ENCODE measurements at places on chromosomes 2 and 18.
A peak's percentile ranks its signal among the peaks of the same experiment; 100 is the strongest.

DNA sequence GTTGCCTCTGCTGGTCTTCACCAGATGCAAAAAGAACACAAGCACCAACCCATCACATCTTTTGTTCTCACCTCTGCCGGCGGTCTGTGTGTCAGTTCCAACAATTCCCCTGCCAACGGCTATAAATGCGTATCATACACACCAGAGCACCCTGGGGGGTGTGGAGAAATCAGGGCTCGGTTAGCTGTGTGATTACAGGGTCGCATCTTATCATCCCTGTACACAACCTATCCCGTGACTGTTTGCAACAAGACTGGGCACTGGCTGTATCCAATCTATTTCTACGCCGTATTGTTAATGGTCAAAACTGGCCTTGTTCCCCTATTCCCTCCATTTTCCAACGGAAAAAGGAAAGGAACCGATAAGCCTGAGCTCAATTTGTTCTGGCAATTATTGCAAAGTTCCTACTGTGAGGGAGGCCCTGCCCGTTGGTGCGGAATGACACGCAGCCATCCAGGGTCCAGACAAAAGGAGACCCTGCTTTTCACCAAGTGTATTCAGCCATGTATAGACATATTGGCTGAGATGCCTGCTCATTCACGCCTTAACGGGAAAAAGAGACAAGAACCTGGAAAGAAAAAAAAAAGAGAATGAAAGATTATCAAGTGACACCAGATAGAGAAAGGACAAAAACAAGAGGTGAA, 136.9 kb downstream of the CDH20 start:
- no peak for DNase-seq

- no peak for DNase-seq
Measured at GRCh38 chr2:98669675-98670074, 61.3 kb downstream of the MGAT4A start.

- no peak for DNase-seq
Measured at GRCh38 chr2:123870206-123870880, 154.7 kb upstream of the CNTNAP5 start.

- no peak for DNase-seq
Measured at GRCh38 chr18:9552191-9552590, 62.2 kb downstream of the PPP4R1 start.

GRCh38 chr2:908568-908967, 42.1 kb upstream of the SNTG2 start:
- DNase-seq, result no peak

GRCh38 chr2:197079414-197079813, 152.9 kb upstream of the PGAP1 start:
- no peak for DNase-seq

DNA sequence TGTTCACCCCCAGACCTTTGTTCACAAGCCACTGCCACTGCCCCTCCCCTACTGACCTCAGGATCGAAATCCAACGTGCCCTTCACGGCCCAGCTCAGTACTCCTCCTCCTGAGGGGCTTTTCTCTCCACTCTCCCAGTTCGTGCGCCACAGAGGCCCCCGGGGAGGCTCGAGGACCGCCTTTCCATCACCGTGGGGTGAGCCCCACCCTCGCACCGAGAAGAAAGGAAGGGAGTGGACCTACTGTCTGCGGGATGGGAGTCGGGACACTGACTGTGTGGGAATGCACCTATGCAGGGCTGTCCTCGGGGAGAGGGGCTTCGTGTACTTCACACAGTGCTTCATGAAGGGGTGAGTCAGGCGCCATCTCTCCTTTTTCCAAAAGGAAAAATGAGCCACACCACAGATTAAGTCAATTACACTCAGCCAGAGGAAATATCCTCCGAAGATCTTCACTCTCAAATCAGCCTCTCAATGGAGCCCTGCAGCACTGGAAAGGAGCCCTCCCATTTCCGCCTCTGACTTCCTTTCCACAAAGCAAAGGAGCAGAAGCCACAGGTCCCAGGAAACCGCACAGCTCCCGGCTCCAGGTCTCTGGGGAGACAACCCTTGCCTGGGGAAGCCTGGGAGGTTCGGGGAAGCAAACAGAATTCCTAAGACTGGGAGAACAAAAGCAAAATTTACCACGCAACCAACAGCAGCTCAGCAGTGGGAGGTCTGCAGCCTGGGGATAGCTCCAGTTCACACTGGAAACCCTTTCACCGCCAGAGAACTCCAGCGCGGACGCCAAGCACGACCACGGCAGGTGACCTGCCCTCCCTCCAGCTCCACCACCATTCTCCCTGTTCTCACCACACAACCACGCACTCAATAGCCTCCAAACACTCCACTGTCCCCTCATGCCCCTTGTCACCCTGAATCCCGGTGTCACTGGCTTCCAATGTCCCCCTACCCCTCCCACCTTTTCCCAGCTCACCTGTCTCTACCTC, 21.6 kb downstream of the ADCY3 start:
- DNase-seq, result no peak

GRCh38 chr18:27595113-27595838, 410.2 kb upstream of the CHST9 start:
- DNase-seq, result no peak

- no peak for DNase-seq
Measured at GRCh38 chr2:209592106-209592505, 168.3 kb downstream of the MAP2 start.

DNA sequence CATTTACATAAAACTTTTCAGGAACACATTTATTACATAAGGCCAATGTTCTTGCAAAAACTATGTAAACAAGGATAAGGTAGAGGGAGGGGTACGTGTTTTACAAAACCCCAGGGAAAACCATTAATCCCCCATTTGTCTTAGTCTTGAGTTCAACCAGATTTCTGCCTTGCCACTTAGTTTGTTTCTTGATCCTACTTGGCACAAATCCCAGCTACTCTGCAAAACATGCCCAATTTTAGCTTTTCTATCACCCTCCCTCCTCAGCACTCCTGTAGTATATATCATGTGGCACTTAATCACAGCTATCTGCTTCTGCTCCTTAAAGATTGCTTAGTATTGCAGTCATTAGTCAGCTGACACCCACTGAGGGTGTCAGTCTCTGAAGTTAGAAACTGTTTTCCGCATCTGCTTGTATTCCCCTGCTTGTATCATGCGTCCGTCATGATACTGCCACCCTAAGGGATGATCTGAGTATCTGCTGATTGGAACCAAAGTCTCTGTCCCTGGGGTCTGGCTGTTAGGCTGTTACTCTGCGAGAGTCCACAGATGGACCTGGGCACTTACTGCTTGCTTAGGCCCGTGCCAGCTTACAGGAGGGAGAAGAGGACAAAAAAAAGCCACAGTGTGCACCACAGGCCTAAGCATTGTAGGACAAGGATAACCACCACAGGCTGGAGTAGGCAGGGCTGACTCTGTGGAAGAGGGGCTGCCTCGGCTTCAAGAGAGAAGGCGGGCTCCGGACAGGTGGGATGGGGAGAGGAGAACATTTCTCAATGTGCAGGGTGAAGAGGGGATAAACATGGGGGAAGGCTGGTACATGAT, 82.2 kb downstream of the EPAS1 start:
- DNase-seq, result no peak

GRCh38 chr18:41695441-41695840, 259.6 kb upstream of the PIK3C3 start:
- DNase-seq, result no peak

GRCh38 chr2:117068371-117068770, 746.1 kb upstream of the DDX18 start:
- DNase-seq, result no peak

DNA sequence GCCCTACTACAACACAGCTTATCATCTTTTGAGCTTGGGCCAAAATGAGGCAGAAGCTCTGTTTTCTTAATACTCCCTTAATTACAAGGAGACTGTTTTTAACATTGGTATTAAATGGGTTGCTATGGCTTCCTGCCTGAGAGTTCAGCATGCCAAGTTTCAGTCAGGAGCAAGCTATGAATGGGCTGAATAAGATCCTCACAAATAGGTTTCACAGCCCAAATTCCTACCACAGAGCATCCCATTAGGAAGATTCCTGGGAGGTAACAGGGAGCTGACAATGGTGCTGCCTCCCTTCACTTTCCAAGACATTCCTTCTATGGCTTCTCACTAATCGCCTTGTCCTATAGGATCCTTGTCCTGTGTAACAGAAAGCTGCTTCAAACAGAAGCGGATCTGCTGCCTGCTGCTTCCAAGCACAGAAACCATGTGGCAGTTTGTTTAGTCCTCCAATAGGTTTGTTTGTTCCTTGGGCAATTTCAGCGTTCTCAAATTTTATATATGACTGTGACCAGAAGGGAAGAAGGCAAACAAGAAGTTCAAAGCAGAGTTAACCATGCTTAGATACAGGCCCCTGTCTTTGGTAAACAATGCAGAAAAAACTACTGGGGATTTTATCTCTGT, 70.9 kb downstream of the NCKAP5 start:
- DNase-seq, result no peak

DNA sequence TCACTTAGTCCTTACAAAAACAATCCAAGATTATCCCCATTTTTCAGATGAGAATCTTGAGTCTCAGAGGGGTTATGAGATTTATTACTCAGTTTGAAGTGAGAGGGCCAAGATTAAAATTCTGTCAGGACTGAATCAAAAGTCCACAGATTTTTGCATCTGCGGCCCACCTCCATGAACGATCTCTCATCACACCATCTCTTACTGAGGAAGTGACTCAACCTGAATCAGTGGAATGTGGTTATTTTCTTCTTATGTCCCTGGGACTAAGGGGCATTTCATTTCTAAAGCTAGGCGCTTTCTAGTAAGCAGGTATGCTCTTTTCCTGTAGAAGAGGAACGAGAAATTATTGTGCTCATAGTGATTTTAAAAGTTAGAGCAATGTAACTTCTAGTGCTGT, 360.3 kb upstream of the SPHKAP start:
- no peak for DNase-seq

DNA sequence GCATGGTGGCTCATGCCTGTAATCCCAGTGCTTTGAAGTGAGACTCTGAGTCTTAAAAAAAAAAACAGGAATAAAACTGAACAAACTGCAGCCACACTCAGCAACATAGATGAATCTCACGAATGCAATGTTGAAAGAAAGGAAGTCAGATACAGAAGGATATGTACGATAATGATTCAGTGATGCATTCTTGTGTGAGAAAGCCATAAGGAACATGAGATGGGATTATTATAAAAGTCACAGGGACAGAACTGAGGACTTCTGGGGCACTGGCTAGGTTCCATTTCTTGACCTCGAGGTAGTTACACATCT, 56.9 kb upstream of the SMAD2 start:
- peak; percentile 61 for DNase-seq

DNA sequence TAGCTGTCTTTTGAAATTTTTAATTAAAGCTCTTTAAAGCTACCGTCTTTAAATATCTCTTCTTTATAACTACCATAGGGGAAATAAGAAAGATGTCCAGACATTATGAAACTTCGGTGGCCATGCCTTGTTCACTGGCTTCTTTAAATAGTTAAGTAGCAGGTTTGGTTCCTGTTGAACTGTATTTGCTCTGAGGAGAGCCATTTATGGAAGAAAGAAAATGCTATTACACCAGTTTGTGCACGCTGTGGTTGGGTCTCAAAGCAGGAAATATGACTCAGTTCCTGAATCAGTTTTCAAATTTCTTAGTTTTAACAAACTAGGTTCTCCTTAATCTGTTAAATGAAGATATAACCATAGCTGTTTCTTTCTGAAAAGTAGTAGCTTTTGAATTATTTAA, 12.2 kb downstream of the ARPC2 start:
- DNase-seq, result peak; percentile 93

GRCh38 chr2:1339388-1340140, 73.7 kb upstream of the TPO start:
- no peak for DNase-seq

GRCh38 chr2:43041661-43042360, 184.6 kb downstream of the ZFP36L2 start:
- DNase-seq, result no peak

- DNase-seq, result no peak
Measured at GRCh38 chr18:13455471-13455870, 236.9 kb downstream of the LDLRAD4 start.

DNA sequence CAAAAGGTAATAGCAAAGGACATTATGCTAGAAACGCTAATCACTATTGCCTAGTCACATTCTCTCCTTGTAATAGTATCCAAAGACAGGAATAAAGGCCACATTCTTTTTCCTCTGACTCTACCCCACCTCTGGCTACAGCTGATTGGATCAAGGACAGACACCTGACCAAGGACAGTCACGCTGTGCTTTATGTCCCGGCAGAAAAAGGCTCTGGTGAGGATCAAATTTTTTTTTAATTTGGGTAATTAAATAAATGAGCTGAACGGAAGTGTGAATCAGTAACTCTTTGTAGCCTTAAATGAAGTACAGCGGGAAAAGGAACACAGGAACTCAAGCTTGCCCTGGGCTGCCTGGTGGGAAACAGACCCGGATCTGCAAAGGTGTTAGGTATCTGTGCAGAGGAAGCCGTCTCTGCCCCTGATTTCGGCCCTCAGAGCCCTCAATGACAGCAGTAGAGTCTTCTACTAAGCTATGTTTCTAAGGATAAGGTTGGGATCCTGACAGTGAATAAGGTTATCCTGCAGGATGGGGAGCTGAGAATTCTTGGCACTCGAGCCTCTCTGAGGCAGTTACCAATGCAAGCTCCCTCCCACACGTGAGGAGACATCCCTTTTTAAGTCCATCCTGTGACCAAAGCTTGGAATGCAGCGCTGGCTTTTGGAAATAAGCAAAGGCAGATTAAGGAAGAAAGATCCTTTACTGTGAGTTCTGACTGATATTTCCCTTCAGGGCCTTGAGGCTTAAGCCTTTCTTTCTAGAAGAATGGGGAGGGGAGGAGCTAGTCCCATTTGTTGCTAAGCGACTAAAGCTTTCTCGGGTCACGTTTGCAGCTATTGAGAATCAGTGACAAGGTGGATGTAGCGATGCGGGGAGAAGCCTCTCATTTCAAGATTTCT, 37.8 kb upstream of the IKZF2 start:
- DNase-seq, result no peak

GRCh38 chr18:10688766-10689165, 162.9 kb downstream of the NAPG start:
- no peak for DNase-seq

GRCh38 chr2:26982102-26982742, 11.8 kb downstream of the MAPRE3 start:
- DNase-seq, result peak; percentile 29

GRCh38 chr18:67583621-67584020, 67.1 kb upstream of the DSEL start:
- DNase-seq, result no peak

- peak; percentile 23 for DNase-seq
Measured at GRCh38 chr2:84894758-84895520, 10.5 kb upstream of the TMSB10 start.

GRCh38 chr2:98824256-98825019, 93.5 kb upstream of the MGAT4A start:
- DNase-seq, result peak; percentile 28

GRCh38 chr2:189466656-189467055, 25.4 kb downstream of the WDR75 start:
- peak; percentile 12 for DNase-seq

All from CD14-positive monocyte (primary cell).